ENCODE measurements at places on chromosomes 5 and 9.

DNA sequence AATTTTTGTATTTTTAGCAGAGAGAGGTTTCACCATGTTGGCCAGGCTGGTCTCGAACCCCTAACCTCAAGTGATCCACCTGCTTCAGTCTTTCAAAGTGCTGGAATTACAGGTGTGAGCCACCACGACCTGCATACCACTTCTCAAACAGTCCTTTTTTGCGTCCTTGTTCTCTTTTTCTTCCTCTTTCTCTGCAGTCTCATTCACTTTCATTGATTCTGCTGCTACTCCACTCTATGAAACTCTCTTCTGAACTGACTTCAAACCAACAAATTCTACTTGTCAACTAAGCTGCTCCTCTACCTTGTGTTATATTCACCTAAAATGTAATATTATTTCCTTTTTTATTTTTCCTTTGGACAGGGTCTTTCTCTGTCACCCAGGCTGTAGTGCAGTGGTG is 7.9 kb downstream of the NSD1 start:
- DNase-seq = no peak

DNA sequence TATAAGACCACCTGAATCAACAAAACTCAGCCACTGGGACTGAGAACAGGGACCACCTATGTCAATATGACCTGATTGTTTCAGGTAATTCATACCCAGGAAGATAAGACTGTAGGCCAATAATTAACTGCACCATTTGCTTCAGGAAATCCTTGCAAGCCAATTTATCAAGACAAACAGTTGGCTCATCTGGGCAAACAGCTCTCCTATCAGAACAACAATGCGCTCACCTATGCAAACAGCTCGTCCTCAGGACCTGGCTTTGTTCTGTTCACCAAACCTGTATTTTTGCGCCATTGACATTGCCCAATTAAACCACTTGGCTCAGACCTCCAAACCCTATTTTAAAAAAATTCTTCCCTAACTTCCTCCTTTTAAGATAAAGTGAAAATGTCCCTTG is 92.3 kb upstream of the MARCHF11 start:
- no peak for DNase-seq

DNA sequence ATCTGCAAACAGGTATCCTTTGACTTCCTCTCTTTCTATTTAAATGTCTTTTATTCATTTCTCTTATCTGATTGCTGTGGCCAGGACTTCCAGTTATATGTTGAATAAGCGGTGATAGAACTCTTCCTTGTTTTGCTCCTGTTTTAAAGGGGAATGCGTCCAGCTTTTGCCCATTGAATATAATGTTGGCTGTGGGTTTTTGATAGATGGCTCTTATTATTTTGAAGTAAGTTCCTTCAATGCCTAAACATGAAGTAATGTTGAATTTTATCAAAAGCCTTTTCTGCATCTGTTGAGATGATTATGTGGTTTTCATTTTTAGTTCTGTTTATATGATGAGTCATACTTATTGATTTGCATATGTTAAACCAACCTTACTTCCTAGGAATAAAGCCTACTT is 300.5 kb upstream of the CTNND2 start:
- no peak for DNase-seq

GRCh38 chr5:127001621-127002296 is 28.6 kb downstream of the MARCHF3 start:
- DNase-seq = peak; percentile 90

DNA sequence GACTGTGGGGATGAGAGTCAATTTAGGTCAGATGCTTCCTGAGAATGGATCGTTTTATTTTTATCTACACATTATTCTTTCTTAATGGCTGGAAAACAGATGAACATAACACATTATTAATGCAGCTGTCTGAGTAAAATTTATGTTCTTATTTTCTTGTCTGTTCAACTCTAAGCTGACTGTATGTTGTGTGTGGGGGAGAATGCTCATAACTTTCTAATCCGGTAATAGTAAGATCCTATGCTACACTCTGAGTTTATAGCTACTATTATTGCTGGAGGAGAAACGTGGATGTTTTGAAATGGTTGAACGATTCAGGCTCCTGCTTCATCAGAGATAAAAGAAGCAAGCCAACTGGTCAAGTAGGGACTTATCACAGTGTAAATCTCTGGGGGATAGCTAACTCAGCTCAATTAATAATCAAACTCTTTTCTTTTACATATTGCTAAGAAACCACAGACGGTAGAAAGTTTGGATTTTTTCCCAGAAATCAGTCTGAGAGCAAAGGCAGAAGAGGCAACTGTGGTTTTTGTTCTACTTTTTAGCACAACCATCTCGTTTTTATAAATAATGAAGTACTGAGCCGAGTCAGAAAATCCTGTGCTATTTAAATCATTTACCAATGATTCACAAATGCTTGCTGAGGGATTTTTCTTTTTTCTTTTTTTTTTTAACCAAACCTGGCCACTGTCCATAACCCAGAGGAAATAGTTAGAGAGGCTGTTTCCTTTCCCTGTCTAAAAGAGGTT is 265.0 kb upstream of the FAM174A start:
- DNase-seq = no peak

DNA sequence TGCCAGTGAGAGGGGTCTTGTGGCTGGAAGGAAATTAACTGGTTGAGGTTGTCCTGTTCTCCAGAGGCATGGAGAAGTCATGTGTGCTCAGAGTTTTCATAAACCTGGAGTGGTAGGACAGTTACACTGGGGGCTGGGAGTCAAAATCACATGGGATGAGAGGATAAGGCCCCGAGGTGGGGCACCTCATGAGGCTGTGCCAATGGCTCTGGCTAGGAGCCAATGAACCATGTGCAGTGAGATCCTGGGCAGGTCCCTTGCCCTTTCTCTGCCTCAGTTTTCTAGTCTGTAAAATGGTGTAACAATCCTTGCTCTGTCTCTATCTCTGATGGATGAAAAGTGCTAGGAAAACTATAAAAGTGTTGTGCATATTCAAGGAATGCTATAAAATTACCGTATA is 7.0 kb upstream of the SYNPO start:
- DNase-seq = no peak

DNA sequence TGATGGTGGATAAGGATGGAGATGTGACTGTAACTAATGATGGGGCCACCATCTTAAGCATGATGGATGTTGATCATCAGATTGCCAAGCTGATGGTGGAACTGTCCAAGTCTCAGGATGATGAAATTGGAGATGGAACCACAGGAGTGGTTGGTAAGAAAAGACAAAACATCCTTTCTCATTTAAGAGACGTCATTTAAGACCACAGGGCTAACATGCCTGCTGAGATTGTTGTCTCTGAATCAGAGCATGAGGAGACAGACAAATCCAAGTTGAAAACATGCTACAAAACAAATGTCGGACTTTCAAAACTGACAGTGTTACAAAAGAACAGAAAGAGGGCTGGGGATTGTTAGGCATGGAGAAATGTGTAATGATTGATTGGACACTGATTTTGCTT is 4.6 kb downstream of the CCT5 start:
- DNase-seq = no peak

GRCh38 chr9:81499594-81499993 is 189.8 kb downstream of the TLE1 start:
- no peak for DNase-seq

DNA sequence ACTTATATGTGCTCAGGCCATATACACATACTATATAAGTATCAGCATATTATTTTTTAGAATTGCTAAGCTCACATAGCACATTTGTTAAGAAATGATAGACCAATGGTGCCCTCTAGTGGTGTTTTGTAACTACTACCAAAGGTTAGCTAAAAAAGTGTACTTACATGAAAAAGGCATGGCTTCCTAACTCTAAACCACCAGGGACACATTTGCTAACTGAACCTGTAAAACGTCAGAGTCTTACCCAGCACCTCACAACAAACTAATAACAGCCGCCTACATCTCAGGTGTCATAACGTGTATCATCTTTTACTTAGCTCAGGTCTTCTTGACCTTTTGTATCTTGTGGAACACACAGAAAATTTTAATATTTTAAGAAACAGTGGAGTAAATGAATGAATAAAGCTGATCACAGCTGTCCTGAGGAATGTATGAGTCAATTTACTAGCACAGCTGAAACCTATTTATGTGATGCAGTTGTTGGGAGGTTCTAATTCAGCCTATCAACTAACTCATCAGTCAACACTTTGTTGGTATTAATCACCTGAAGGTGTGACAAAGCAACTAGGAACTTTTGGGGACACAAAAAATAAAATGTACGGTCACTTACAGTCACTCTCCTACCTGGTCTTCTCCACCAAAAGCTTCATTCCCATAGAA is 72.9 kb downstream of the BAAT start:
- peak; percentile 83 for DNase-seq

DNA sequence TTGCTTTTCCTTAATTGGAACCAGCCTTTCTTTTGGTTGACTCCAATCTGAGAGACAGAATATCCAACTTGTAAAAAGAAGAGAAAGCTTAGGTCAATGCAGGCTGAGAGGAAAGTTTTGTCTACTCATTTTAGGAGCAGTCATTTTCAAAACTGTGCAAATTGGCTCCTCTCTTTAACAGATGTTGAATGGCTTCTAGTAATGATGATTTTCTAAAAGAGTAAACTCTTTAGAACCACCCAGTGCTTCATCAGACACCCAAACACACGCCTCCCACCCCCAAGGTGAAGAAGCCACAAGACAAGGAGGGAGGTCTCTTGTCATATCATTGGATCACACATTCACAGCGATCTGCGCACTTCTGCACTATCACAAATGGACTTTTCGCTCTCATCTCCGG is 116.3 kb upstream of the KLF9 start:
- no peak for DNase-seq

DNA sequence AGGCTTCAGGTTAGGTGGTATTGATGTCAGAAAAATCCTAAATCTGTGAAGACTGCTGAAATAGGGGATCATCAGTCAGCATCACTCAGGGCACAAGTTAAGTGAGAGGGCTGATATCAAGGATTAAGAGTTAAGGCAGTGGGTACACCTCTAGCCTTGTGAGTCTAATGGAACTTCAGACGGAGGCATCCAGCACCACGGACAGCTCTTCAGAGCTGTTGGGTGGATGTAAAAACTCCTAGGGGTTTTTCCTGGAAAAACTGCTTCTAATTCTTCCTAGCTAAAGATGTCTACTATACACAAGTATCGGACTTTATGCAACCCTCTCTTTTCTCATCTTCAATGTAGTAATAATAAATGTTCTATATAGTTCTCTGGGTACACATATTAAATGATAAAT is 165.9 kb downstream of the SH3GL2 start:
- DNase-seq = peak; percentile 30

DNA sequence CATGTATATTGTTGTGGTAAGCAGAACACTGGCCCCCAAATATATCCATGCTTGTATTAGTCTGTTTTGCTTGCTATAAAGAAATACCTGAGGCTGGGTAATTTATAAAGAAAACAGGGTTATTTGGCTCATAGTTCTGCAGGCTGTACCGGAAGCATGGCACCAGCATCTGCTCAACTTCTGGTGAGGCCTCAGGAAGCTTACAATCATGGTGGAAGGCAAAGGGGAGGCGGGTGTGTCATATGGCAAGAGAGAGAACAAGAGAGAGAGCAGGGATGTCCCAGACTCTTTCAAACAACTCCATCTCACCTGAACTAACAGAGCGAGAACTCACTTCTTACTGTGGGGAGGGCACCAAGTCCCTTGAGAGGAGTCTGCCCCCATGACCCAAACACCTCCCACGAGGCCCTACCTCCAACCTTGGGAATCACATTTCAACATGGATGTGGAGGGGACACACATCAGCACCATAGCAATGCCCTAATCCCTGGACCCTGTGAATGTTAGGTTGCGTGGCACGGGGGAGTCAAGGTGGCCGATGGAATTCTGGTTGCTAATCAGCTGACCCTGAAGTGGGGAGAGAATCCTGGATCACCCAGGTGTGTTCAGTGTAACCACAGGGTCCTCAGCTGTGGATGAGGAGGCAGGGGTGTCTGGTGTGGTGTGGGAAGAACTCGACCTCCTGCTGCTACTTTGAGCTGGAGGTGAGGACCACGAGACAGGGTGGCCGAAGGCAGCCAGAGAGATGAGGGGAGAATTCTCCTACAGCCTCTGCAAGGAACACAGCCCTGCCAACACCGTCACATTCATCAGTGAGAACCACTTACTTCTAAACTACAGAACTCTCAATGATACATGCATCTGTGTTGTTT is 172.8 kb downstream of the AUH start:
- DNase-seq = no peak

DNA sequence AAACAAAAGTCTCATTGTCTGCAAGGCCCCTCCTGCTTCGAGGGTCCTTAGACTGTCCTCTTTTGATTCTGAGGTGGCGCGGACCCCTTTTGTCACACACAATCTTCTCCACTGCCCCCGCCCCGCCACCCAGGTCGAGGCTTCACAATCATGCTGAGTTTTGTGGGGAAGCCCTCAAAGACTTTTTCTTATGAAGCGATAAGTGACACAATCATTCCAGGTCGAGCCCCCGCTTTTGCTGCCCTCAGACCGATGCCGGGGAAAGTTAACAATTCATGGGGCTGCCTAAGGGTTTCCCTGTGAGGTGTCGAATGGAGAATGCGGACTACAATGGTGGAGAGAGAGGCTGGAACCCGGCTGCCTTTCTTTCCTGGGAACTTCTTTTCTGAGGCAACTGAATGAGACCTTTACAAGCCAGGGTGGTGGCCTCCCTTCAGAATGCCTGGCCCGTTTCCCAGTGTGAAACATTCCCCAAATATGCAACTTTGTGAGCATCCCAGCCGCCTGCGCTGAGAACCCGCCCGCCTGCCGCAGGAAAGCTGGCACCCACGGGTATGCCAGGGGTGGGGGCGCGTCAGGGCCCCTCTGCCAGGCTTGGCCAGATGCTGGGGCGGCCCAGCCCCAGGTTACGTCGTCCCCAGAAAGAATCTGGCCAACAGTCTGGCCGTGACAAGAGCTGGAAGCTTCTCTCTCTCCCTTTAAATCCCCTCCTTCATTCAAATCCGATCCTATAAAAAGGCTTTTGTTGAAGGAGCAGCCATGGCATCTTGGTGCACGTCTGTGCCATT is 71.9 kb downstream of the MAP1B start:
- peak; percentile 97 for DNase-seq

- peak; percentile 39 for DNase-seq
Measured at GRCh38 chr5:76771705-76772405, 47.0 kb upstream of the F2RL1 start.

- DNase-seq = no peak
Measured at GRCh38 chr9:70526902-70527301, 112.4 kb upstream of the KLF9 start.

GRCh38 chr5:122078116-122079110 is at the start of gene LOX:
Gene LOX, minus strand, starts transcription at chr5:122078259. Its CDS starts 274 bp downstream, at chr5:122077985.
- peak; percentile 98 for DNase-seq

GRCh38 chr5:53359916-53360517 is 120.4 kb upstream of the FST start:
- no peak for DNase-seq

Measured in GM23248 (cell line).